GM10248 (cell line): ENCODE measurements at places on chromosomes 7 and 10.

- DNase-seq: no peak
Measured at GRCh38 chr7:45031829-45032228, 31.8 kb downstream of the CCM2 start.

- no peak for DNase-seq
Measured at GRCh38 chr10:44697116-44697515, 214.0 kb upstream of the TMEM72 start.

DNA sequence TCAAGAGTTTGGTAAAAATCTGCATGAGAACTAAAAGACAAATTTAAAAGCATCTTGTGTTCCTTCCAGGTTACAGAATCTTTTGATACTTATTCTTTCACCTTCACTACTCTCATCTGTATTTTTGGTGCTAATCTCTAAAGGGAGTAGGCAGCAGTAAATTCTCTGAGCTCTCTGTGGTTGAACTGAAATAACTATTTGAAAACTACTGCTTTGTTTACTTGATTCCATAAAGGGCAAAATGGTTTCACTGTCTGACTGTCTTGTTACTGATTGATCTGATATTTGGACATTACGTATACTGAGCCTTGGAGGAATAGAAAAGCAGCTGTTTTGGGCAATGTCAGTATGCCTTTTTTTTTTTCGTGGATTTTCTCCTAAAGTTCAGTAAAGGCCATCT, 103.3 kb downstream of the CHRM2 start:
- DNase-seq: no peak

DNA sequence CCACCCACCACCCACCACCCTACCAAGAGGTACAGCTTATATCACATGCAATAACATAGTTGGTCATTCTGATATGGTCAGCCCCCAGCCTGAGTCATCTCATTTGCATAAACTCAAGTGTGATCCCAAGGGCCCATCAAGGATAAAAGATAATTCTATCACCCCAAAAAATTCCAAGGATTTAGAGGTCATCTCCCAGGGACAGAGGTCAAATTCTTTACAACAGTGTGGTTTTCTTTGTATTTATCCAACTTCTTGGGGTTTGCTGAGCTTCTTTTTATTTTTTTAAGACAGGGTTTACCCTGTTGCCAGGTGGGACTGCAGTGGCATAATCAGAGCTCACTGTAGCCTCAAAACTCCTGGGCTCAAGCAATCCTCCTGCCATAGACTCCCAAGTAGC, 9.4 kb upstream of the GTPBP10 start:
- no peak for DNase-seq

DNA sequence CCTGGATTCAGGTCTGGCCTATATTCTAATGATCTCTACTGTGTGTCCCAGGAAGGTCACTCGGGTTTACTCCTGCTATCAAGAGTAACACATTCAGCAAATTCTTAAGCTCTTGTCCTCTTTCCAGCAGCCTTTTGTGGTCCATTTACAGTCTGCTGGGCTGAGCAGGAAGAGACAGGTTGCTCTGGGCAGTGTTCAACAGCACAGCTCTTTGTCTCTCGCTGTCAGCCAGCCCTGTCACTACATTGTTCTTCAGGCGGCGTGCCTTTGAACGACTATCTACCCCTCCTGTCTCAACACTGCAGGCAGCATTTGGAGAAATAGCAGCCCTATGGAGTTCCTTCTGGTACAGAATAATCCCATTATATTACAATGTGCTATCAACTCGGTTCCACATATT, 192.2 kb upstream of the TBX20 start:
- DNase-seq: no peak

- no peak for DNase-seq
Measured at GRCh38 chr7:369476-370258, 79.7 kb downstream of the FOXL3 start.

GRCh38 chr10:92573091-92573797, 649 bp downstream of the IDE start:
- peak; percentile 21 for DNase-seq

GRCh38 chr7:114085313-114085591, 166.4 kb upstream of the PPP1R3A start:
- no peak for DNase-seq

GRCh38 chr10:9331583-9332008, 1277.1 kb downstream of the GATA3 start:
- peak; percentile 54 for DNase-seq

DNA sequence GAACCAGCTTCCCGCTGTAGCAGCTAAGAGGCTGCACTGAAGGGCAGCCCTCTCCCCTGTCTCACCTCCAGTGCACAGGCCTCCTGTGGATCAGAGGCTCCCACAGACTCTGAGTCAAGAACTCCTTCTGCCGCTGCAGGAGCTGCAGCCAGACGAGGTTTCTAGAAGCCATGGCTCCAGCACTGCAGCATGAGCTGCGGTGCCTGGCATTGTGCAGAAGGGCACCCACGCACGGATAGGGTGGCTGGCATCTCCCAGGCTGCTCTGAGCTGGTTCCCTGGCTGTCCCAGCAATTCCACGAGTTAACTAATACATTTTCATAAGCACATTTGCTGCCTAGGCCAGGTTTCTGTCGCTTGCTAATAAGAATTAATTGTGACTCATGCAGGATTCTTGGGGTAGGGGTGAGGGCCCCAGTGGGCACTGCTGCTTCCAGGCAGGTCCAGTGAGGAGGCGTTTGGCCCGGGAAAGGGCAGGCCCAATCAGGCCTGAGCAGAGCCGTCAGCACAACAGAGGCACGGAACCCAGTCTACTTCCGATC, 594.2 kb downstream of the DNAJB6 start:
- no peak for DNase-seq

- DNase-seq: no peak
Measured at GRCh38 chr10:125273023-125273422, 112.7 kb upstream of the CTBP2 start.

GRCh38 chr10:117350909-117351308, 24.3 kb downstream of the PDZD8 start:
- peak; percentile 14 for DNase-seq

GRCh38 chr7:37311355-37311754, 137.3 kb downstream of the ELMO1 start:
- no peak for DNase-seq

DNA sequence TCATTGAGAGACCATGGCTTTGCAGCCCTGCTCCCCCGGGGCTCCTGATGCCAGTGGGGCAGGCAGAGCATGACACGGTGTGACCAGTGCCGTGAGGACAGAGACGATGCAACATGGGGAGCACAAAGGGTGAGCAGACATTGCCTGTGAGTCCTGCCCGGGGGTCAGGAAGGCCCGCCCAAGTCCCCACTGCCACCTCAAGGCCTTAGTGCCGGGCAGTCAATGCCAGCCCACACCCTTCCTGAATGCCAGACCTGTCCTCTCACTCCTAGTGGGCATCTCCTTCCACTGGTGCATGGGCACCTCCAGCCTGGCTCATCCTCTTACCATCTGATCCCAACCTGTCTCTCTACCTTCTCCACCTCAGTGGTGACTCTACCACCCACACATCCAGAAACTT, 157.9 kb upstream of the ZMIZ1 start:
- no peak for DNase-seq

GRCh38 chr7:75989500-75990388, 4.7 kb downstream of the TMEM120A start:
- DNase-seq: no peak

DNA sequence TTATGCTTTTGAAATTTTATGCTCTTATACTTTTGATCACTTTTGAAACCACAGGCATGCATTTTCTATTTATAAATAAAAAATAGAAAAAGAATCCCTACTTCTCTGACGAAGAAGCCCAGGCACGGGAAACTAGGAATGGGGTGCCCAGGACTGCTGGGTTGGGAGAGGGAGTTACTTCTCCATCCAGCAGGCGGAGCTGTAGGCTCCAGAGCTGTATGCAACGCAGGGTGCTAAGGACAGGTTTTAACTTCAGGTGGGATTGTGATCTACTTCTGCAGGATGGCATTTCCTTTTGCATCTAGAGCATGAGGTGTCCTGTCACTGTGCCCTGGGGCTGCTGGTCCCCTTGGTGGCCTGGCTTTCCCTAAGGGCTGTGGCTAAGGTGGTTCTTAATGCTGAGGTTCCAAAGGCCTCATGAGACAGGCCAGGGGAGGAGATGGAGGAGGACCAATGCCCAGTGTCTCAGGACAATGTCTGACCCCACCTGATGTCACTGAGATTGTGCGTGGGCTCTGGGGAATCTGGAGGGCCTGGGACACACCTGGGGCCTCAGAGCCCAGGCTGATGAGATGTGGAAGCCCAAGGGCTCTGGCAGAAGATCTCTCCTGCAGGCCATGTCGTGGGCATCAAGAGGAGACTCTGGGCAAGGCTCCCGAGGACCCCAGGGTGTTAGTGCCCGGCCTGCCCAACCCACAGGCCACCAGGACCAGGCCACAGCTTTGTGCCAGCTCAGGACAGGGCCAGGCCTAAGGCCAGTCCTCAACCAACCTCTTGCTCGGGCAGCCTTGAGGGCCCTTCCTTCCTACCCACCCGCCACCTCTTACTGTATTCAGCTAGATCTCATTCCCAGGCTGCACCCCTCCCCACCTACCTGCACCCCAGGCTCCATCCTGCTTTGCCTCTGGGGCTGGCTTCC, 507 bp downstream of the CCDC201 start:
- no peak for DNase-seq

- DNase-seq: no peak
Measured at GRCh38 chr7:94366832-94367231, 27.9 kb upstream of the COL1A2 start.

DNA sequence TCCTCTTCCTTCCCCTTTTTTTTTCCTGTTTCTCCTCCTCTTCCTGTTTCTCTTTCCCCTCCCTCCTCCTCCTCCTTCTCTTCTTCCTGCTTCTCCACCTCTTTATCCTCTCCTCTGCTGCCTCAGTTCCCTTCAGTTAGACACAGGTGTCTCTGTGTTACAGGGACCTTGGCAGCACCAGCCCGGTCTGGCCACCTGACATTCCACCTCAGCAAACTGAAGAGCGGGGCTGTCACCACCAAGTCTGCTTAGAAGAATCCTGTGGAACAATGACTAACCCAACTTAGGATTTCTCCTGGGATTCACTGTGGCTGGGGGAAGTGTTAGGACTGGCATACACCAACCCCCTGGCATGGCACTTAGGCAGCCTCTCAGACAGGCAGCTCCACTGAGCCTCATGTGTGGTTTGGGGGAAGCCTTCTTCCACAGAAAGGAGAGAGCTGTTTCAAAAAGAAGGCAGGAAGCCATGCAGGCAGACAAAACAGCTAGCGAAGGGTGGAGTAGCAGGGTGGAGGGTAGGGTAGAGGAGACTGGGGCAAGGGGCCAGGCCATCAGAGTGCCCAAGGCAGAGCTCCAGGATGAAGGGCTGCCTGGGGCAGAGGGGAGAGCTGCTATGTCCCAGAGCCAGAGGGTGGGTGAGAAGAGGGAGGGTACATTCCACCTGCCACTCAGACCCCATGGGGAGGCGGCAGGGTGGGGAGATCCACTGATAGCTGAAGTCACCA, 13.2 kb upstream of the GDF10 start:
- DNase-seq: no peak

- no peak for DNase-seq
Measured at GRCh38 chr10:95121904-95122303, 52.6 kb upstream of the CYP2C8 start.

- DNase-seq: no peak
Measured at GRCh38 chr10:35821339-35821911, 179.3 kb upstream of the FZD8 start.

DNA sequence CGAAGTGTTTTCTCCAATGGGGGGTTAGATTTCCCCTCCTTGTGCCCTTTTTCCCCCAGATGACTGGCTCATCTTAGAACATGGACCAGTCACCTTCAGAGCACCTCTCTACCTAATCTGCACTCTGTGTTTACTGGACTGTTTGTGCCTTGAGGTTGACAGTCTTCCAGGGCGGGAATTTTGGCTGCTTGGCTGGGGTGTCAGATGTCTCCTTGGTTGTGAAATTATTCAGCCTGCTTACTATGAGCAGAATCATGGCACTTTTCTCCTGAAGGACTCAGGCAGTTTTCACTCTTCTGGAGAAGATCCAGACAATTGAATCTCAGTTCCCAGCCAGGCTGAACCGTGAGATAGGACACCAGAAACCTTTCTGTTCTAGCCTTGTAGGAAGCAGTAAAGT, 60.3 kb upstream of the NFKB2 start:
- no peak for DNase-seq

GRCh38 chr10:106716381-106716780, 448.1 kb downstream of the SORCS1 start:
- no peak for DNase-seq

GRCh38 chr10:102113956-102114857, 6.0 kb downstream of the LDB1 start:
- peak; percentile 52 for DNase-seq

DNA sequence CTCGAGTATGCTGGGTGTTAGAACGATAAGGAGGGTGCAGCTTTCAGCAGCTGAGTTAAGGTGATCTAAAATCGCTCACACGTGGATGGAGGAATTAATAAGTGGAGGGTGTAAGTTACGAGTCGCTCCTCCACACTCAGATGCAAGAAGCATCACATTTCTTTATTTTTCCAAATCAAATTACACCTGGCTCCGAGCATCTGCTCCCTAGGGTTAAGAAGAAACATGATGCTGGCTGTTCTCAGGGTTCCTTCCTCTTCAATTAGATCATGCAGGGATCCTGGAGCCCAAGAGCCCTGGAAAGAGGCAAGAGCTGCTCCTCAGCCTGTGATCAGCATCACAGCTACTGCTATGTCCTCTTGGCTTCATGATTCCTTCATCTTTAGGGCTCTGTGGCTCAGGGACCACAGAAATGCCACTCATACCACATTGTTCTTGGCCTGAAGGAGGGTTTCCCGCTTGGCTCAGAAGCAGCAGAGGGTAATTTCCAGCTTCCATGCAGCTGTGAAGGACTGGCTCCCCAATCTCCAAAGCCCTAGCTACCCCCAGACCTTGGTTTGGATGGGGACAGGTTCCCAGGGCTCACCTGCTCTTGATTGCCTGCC, 235.9 kb upstream of the ZNF32 start:
- DNase-seq: no peak

DNA sequence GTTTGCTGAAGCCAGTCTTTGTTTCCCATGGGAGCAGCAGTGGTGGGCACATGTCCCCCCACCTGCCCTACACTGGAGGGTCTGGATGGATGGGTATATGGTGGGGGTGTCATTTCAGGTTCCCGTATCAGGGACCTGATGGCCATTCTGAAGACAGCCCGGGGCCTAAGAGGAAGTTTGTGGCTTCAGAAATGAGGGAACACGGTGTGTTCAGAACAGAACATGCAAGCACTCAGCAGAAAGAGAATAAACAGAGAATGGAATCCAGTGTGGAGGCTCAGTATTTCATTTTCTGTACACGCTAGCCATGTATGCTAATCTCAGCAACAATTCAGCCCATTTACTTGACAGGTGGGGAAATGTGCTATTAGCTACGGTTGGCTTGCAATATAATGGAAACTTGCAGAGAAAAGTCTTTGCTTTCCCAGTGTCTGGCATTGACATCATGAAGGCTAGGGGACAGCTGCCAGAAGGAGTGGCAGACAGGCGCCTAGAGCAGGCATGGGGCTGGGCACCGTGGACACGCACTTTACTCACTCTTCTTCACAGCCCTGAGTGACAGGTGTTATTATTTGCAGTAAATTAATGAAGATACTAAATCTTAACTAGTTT, 98.6 kb downstream of the ELMO1 start:
- peak; percentile 24 for DNase-seq

DNA sequence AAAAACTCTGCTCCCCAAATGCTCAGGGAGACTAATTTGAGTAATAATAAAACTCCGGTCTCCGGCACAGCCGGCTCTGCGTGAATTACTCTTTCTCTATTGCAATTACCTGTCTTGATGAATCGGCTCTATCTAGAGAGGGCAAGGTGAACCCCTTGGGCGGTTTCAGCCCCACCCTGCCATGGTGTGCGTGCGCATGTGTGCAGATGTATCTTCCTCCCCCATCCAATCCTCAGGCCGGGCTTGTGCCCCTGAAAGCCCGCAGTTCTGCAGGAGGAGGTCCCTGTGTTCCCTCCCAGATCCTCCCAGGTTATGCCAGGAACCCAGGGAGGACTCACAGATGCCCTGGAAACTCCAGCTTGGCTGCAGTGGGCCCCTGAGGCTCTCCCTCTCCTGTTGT, 48.3 kb upstream of the MYL10 start:
- DNase-seq: no peak
